ENCODE measurements at places on chromosomes 12 and 14.

DNA sequence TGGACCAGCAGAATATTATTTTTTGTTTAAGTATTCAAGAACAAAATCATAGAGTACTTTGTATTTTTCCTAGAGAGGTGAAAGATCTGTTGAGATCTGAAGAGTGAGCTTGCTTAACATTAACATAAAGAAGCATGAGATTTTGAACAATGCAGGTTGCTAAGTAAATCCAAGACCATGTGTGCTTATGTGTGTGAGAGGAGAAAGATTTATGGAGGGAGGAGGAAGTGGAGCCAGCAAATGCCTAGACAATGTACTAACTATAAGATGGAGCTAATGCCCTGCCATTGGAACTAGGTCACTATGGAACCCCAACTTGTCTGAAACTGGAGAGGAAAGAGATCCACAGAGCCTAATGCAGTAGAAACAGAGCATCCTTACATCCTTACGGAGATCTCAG, 13.3 kb downstream of the FAM161B start:
- no peak for DNase-seq

GRCh38 chr12:6828781-6829535, 751 bp downstream of the P3H3 start:
- peak; percentile 29 for DNase-seq

DNA sequence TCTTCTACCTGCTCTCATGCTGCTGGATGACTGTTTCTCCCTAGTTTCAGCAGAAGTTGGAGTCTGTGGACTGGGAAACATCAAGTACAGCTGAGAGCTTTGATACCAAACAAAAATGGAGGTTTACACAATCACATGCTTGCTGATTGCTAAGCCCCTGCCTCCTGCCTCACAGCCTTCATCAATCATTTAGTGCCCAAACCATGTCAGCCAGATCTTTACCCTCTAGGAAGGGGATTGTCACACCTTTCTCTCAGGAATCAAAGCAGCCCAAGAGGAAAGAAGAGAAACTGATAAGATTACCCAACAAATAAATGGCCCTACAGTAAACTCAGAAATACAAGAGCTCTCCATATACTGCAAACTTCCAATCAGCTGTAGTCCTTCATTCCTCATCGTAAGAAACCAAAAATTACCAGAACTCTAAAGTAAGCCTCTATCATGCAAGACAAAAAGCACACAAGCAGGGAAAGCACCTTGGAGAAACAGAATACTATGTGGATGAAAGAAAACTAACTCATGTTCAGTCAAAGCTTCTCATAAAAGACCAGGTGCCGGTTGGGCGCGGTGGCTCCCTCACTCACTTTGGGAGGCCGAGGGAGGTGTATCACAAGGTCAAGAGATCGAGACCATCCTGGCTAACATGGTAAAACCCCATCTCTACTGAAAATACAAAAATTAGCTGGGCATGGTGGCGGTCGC, 63.6 kb upstream of the RESF1 start:
- no peak for DNase-seq

DNA sequence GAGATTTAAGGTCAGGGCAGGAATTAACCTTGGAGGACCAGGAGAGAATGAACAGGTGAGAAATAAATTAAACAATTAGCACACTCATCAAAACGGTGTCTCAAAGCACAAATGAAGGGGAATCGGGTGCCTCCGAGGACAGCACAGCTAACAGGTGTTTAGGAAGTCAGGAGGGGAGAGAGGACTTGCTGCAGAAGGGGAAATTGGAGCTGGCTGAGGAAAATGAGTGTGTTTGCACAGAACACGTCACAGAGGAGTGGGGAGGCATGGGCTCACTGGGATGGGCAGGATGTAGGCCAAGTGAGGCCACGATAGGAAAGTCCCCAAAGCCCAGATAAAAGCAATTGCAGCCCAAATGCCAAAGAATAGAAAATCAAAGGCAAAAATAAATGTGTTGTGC, 121.7 kb downstream of the ZNF664 start:
- DNase-seq: no peak
